ENCODE measurements at places on chromosomes 11 and 22.

DNA sequence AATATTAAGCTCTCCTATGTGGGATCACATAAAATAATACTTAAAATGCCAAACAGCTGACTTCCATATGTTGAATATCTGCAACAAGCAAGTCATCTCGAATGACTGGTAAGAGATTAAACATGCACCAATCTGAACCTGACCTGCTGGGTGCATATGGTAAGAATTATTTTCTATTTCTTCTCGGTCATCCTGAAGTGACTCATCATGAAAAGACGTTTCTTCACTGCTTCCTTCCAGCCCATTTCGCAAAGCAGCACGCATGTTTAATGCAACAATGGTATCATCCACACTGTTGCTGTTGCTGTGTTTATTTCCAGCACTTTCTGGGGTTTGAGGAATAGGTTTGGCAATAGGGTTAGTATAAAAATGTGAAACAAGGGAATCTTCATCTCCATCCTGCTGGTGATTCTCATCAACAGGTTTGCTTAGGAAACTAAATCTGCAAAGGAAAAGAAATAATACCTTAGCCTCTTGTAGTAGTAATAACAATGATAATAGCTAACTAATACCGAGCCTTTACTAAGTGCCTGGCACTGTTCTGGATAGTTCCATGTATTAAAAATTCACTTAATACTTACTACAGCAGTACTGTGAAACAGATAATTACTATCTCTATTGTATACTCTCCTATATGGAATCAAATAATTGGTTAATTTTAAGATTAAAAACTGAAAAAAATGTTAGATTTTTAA is 52.0 kb upstream of the CHRNA10 start:
- DNase-seq, result no peak

DNA sequence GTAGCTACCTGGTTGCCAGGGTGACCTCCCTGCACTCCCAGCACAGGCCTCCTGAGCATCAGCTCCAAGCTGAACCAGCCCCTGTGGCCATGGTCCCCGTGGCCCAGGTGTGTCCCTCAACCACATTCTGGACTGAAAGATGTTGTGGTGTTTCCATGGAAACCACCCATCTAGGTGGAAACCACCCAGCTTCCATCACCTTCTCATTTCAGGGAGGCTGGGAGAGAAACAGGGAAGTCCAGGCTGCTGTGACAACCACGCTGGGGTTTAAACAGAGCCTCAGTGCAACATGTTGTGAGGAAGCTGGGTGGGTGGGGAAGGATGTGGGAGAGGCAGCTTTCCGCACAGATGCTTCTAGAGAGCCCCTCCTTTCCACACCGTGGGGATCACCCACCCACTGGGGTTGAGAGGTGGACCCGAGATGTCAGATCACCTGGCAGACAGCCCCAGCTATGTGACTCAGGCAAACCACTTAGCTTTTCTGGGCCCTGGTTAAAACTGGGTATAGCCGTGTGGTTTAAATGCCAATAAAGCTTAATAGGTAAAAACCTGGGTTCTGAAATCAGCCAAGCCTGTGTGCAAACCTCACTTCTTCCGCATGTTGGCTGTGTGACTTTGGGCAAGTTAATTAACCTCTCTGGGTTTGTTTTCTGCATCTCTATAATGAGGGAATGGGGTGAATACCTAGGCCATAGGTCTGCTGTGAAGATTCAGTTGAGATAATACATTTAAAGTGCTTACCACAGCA is 46.4 kb downstream of the CD82 start:
- no peak for DNase-seq

GRCh38 chr11:92225568-92226330 is 1.1 kb downstream of the FAT3 start:
- DNase-seq, result no peak

GRCh38 chr11:114964676-114965214 is 286.4 kb downstream of the NXPE2 start:
- no peak for DNase-seq

DNA sequence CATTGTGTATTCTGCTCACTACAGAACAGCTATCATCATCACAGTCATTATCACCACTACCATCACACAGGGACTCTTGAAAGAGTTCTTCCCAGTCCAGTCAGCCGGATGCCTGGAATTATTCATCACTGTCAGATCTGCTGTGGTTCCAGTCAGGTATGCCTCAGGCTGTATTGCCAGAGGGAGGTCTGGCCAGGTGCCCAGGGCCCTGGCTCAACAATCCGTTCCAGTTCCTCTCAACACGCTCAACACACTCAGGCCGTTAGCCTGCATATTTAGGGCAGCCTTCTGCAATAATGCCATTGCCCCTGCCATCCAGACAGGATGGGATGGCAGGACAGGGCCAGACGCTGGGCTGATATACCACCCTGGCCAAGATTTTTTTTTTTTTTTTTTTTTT is 28.6 kb upstream of the RASL10A start:
- no peak for DNase-seq

All from stimulated activated CD8-positive, alpha-beta memory T cell treated with anti-CD3 and anti-CD28 coated beads, Interleukin-4, amount 100 ng/mL, for 1 hour (primary cell).